Right renal cortex interstitium (tissue), 3 donors: ENCODE measurements at places on chromosomes 7 and 10. TPM values are rescaled to one million over a fixed set of nuclear protein-coding genes. Genes with fewer than 3 reads are reported as not detected.
A peak's percentile ranks its signal among the peaks of the same experiment; 100 is the strongest.

Gene VPS26A
- polyA plus RNA-seq = 95.3 TPM

DNA sequence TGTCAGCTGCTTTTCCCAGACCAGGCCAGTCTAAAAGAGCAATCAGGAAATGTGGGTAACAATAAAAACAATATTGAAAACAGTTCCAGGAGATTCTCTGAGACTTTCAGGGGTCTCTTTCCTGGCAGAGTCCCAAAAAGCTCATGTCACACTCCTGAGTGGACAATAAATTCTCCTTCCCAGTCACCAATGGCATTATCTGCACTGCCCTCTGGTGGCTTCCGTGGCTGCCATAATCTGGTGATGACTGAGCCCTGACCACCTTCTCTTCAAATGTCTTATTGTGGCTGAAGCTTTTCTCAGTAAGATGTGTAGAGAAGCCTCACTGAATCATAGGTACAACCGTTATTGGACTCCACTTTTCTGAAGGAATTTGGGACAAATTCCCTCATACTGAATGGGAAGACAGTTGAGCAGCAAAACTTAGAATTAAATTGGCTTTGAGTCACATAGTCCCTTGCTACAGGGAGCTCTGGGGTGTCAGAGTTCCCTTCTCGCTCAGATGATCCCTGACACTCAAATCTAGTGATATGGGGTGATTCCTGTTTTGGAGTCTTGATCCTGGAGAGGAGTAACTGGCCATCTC is 24.4 kb upstream of the ASAH2 start:
- DNase-seq = no peak

Gene CYP3A5
- polyA plus RNA-seq = 1.4 TPM

GRCh38 chr10:91000985-91001384 is 80.1 kb upstream of the ANKRD1 start:
- no peak for DNase-seq

Gene CCDC146
- polyA plus RNA-seq = 20.9 TPM

Gene GARIN1A
- 1.4 TPM for polyA plus RNA-seq

Gene YKT6
- polyA plus RNA-seq = 77.6 TPM

DNA sequence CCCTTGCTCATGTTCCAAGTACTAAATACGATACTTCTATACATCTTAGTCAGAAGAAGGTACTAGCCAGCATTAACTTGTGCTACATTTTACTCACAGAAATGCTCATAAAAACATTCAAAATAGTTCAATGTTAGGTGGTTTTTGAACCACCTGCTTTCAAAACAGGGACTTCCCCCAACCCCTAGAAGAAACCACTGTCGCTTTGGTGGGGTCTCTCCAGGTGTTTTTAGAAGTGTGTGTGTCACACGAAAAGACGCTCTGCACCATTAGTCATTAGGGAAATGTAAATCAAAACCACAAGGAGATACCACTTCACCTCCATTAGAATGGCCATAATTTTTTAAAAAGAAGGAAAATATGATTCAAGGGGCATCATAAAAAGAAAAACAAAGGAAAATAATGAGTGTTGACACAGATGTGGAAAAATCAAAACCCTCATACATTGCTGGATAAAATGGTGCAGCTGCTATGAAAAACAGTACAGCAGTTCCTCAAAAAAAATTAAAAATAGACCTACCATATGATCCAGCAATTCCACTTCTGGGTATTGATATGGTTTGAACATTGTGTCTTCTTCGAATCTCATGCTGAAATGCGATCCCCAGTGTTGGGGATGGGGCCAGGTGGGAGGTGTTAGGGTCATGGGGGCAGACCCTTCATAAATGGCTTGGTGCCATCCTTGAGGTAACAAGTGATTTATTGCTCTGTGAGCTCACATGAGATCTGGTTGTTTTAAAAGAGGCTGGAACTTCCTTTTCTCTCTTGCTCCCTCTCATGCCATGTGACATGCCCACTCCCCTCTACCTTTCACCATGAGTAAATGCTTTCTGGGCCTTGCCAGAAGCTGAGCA is 74.2 kb downstream of the MALSU1 start:
- DNase-seq = no peak

- no peak for DNase-seq
Measured at GRCh38 chr10:129626309-129626708, 159.3 kb downstream of the MGMT start.

Gene NUTM2B
- polyA plus RNA-seq = 1.4 TPM

Gene TMEM213
- 48.0 TPM for polyA plus RNA-seq

- no peak for DNase-seq
Measured at GRCh38 chr10:50592961-50593418, 30.8 kb downstream of the SGMS1 start.

Gene CAMK2B
- polyA plus RNA-seq = 2.7 TPM

GRCh38 chr7:108456845-108457540 is 757 bp upstream of the NRCAM start:
- DNase-seq = no peak

DNA sequence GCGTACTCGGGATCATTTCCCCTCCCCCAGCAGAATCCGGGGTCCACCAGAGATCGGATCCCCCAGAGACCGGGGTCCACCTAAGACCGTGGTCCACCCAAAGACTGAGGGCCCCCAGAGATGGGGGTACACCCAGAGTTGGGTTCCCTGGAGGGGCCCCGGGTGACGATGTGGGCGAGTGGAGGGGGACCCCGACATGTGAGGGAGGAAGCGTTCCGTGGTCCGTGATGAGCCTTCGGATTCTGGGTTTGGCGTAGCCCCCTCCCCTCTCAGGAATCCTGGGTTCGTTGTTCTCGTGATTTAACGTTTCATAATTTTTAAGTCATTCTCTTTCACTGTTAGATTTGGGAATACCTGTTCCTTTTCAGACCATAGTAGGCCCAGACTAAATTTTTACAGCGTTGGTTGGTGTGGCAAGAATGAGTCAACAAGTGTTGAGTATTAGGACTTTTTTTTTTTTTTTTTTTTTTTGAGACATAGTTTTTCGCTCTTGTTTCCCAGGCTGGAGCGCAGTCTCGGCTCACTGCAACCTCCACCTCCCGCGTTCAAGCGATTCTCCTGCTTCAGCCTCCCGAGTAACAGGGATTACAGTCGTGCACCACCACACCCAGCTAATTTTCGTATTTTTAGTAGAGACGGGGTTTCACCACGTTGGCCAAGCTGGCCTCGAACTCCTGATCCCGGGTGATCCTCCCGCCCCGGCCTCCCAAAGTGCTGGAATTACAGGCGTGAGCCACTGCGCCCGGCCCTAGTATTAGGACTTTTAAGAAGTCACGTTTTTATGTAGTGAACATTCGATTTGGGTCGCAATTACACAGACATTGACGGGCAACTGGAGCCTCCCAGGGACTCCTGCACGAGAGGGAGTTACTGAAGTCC is 672 bp downstream of the GTPBP4 start:
- no peak for DNase-seq

Gene SLC39A12
- not detected for polyA plus RNA-seq

GRCh38 chr10:21526188-21526859 is 842 bp upstream of the SKIDA1 start:
- DNase-seq = peak; percentile 82

Gene NPTX2
- polyA plus RNA-seq = 3.0 TPM

GRCh38 chr7:91567081-91568012 is 303.1 kb downstream of the FZD1 start:
- no peak for DNase-seq
